ENCODE measurements at places on chromosomes 1 and 21. TPM values are rescaled to one million over a fixed set of nuclear protein-coding genes. Genes with fewer than 3 reads are reported as not detected.

OR2T33 gene
- not detected for total RNA-seq

ATAD3A gene
- 15.6 TPM for total RNA-seq

- DNase-seq, result no peak
These were observed 2.1 kb downstream of the KCNN3 start for GRCh38 chr1:154867841-154868605.

DNA sequence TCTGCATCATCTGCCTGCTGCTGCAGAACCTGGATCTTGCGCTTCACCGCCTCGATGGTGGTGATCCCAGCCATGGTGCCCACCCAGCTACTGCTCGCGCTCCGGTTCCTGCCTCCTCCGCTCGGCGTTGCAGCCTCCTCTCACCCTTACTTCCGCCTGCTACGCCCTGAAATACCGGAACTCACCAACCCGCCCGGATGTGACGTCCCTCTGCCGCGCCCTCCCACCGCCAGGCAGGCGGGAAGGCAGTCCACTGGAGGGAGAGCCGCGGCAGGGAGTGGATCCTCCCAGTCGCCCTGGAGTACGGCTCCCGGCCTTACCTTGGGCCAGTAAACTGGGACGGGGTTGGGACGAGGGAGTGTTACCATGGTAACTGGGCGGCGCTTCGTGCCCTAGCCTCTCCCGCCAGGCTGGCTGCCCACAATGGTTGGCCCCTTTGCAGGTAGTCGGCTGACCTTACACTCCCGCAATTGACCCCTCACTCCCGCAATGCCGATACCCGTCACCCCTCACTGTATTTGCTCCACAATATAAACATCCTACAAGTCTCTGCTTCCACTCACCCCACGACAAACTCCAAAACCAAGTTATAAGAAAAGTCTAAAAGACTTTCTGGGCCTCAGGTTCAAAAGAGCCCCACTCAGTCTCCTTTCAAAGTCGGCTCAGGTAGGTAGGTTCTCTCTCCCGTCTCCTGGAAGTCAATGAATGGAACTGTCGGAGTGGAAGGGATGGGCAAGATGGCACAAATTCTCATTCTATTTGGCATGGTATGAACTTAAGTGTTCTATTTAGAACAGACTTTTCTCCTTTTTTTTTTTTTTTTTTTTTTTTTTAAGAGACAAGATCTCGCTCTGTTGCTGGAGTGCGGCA lies 8.6 kb downstream of the TPM3 start:
- peak; percentile 97 for DNase-seq

DNA sequence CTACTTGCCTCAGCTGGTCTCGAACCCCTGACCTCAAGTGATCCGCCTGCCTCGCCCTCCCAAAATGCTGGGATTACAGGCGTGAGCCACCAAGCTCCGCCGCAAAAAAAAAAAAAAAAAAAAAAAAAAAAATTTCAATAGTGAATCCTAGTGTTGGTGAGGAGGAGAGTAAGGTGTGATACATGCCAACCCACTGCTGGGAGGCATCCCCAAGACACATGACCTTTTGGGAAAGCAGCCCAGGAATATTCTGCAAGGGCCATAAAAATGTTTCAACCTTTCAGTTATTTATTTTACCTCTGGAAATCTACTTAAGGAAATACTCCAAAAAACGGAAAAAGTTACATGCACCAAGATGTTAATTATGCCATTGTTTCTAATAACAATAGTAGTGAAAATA lies 69.0 kb downstream of the ITPKB start:
- no peak for DNase-seq

DNA sequence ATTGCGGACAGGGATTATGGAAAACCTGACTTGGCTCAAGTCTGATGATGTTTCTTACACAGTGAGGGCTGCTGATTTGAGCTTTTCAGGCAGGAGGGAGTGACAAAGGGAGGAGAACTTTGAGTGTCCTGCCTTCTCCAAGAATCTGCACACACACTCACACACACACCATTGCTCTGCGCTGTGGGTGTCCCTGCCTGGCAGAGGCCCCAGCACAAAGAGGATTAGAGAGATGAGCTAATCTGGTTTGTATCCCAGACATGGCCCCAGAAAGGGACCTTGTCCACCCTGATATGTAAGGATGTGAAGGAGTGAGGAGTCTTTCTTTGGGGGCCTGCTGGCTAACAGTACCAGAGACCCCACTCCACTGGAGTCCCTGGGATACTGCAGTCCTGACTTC lies 5.9 kb upstream of the WNT2B start:
- no peak for DNase-seq

GRCh38 chr1:91151702-91152101 lies 129.9 kb upstream of the ZNF644 start:
- DNase-seq, result no peak

- DNase-seq, result no peak
These were observed 13.0 kb downstream of the RCC1 start for GRCh38 chr1:28518745-28519341.

GRCh38 chr1:70299472-70299871 lies 55.0 kb downstream of the ANKRD13C start:
- no peak for DNase-seq

DNA sequence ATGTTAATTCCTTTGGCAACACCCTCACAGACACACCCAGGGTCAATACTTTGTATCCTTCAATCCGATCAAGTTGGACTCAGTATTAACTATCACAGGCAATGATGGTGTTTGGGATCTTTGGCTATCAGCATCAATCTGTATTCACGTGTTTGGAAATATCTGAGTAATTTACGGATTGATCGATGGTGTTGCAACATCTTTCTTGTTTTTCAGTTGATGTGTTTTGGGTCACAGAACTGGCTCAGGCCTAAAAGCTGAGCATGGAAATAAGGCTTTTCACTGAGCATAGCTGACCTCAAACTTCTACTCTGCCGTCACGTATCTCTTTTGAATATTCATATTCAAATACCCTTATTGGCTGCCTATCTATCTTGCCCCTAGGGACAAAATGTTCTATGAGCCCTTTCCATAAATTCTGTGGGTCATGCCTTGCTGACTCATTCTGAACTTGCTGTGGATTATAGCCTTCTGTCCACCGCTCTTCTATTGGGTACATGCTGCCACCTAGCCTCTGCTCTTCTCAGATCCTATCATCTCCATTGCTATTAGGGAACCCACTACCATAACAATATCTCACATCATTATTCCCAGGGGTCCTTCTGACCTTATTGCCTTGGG lies 156.0 kb downstream of the PDE4B start:
- DNase-seq, result no peak

- DNase-seq, result no peak
These were observed 60.2 kb upstream of the ARHGEF16 start for GRCh38 chr1:3393987-3394920.
